ENCODE measurements at places on chromosomes 1 and 21.
A peak's percentile ranks its signal among the peaks of the same experiment; 100 is the strongest.

DNA sequence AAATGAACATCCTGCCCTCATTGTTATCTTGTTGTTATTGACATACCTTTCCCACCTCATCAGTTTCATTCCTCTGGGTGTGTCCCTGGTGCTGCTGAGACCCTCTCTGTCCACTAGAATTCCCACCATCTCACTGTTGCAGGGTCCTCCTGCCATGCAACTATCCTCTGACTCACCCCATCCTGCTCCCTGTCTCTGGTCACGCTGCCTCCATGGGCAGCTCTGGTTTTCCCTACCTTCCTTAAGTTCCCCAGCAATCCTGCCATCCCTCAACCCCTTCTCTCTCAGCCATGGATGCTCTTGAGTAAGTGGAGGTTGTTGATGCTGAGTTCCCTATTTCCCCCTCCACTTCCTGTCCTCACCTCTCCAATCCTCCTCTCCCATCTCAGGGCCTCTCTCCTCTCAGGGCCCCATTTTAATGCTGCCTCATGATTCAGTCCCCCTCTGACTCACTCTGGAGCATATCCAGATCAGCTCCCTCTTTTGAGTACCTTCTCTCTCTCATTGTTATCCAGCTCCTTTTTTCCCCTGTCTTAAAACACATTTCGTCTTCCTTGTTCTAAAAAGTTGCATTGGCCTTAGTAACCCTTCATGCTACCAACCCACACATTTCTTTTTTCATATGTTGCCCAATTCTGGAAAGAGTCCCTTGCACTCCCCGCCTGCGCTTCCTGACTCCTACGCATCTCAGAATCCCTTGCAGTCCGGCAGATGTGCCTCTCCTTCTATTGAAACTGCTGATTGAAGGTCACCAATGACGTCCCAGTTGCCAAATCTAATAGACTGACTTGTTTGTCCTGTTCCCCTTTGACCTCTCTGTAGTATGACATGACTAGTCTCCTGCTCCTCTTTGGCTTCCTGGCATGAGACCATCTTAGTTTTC, 92.0 kb downstream of the CNIH3 start:
- peak; percentile 34 for DNase-seq

GRCh38 chr1:172269084-172269483, 151.4 kb upstream of the C1orf105 start:
- no peak for DNase-seq

- no peak for DNase-seq
Measured at GRCh38 chr1:57623039-57623790, 199.4 kb upstream of the DAB1 start.

GRCh38 chr1:220761688-220762427, 13.7 kb downstream of the MTARC2 start:
- DNase-seq, result no peak

DNA sequence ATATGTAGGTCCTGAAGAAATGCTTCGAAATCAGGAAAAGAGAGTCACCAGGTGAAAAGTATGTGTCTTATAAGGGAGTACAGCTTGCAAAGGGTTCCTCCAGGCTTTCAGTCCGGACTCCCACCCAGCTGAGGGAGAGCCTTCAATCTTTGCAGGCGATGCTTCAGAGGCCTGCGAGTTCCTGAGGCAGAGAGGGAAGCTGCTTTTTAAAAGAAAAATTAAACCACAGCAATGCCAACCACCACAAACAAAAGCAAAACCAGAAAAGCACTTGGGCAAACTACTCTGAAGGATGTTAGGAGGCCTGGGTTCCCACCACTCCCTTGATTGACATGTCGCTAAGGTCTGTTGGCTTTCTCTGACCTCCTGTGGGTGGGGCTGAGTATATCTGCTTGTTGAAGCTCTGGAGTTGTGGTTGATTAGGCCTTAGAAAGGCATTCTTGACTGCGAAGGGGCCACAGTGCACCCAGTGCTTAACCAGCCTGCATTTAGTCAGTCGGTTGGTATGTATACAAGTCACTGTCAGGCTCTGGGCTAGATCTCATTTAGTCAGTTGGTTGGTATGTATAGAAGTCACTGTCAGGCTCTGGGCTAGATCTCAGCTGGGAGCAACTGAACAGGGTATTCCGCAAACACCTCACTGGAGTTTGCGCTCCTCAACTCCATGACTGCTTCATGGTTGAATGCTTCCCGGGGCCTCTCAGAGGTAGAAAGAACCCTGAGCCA, 1.2 kb downstream of the NIPAL3 start:
- DNase-seq, result peak; percentile 98

GRCh38 chr1:9836632-9836960, 12.8 kb upstream of the CLSTN1 start:
- no peak for DNase-seq

- no peak for DNase-seq
Measured at GRCh38 chr1:239593527-239593926, 207.2 kb downstream of the CHRM3 start.

- no peak for DNase-seq
Measured at GRCh38 chr1:46131093-46131492, 1.3 kb downstream of the PIK3R3 start.

GRCh38 chr21:15018382-15018781, 46.4 kb downstream of the NRIP1 start:
- no peak for DNase-seq

- no peak for DNase-seq
Measured at GRCh38 chr1:213772128-213773063, 215.4 kb upstream of the PROX1 start.

DNA sequence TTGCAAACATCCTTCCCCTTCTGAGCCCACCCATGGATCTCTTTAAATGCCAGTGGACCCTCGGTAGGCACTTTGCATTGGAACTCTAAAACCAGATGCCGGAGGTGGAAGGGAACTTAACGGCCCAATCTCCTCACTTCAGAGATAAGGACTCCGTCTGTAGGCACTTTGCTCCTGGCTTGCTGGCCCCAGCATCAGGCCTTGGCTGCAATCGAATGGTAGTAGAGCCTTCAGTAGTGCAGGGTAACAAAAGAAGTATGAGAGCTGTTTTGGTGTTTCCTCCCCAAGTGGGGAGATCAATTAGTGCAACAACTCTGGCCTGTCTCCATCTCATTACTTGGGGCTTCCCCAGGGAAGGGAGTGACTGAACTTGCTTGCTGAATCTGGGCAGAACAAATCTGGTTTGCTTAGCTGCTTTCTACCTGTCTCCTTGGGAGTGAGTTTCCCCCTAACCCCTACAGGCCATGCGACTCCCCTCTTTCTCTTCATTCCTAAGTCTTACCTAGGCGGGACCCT, 70.8 kb downstream of the TENT5C start:
- DNase-seq, result no peak

DNA sequence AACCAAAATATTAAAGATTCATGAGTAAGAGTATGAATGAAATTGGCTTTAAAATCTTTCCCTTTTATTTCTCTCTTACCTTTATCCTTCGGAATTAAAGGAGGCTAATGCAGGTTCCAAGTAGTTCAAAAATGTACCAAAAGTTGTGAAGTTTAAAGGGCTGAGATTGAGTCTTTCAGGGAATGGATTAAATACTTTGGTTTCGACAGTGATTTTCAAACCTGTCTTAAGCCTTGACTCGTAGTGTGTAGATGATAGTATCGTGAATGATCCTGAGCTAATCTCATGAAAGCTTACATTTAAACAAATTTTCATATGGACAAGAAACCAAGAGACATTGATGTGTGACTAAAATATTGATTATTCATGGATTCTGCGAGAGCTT, 66.9 kb downstream of the DYRK1A start:
- DNase-seq, result no peak

DNA sequence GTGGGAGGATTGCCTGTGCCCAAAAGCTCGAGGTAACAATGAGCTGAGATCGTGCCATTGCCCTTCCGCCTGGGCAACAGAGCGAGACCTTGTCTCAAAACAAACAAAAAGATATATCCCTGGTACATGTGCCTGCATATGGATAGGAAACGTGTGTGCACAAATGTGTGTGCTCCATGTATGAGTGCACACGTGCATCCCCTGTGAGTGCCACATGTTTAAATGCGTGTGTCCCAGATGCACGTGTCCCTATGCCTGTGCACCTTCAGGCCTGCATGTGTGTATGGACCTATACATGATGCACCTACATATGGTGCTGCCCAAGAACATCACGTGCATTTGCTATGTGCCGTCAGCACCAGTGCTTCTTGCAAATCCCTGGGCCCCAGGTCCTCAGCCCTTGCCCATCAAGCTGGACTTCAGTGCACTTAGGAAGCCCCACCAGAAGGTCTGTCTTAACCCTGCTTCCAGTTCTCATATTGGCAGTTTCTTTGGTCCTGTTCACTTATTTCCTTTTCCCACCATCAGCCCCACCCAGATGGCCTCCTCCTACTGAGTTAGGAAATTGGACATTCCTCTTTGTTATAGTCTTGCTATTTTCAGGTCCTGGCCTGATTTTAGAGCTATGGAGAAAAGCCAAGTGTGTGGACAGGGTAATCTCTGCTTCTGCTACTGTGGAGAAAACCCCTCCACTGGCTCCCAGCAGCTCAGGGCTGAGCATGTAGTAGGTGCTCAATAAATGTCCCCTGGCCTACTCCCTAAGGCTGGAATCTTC, 15.4 kb downstream of the TIE1 start:
- DNase-seq, result no peak

- no peak for DNase-seq
Measured at GRCh38 chr21:14881863-14882499, 182.8 kb downstream of the NRIP1 start.

DNA sequence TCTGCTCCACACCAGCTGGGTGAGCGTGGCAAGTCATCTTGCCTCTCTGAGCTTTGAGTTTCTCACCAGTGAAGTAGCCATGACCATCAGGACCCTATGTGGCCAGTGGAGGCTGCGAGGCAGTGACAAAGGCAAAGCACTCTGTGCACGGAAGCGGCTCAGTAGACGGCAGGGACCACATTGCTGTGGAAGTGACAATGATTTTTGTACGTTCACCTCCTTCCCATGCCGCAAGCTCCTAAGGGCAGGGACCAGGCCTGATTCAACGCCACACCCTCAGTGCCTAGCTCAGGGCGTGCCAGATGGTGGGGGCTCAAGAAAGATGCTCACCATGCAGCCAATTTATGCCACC, 210.5 kb downstream of the MATN1 start:
- no peak for DNase-seq

- no peak for DNase-seq
Measured at GRCh38 chr1:4023678-4024077, 123.6 kb upstream of the C1orf174 start.

DNA sequence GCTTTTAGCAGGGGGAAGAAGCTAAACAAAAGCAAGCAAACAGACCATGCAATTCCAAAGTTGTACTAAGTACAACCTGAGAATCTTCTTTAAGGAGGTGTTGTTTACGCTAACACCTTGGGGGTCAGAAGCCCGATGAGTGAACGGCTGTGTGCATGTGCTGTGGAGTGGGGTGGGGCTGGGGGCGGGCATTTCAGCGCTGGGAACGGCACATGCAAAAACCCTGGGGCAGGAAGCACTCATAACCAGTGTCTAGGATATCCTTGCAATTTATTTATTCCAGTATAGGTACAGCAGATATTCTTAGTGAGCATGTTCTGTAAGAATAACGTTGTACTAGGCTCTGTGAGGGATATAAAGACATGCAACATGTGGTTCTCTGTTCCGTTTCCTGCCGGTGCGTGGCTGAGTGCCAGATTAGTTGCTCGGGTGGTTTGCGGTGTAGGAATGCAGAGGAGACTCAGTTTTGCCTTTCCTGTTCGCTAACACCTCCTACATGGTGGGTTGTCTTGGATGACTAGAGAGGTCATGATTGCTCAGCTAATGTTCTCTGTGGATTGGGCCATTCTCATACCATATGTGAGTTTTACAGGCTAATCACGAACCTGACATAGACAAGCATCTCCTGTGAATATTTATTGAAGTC, 3.7 kb downstream of the FASLG start:
- peak; percentile 26 for DNase-seq

DNA sequence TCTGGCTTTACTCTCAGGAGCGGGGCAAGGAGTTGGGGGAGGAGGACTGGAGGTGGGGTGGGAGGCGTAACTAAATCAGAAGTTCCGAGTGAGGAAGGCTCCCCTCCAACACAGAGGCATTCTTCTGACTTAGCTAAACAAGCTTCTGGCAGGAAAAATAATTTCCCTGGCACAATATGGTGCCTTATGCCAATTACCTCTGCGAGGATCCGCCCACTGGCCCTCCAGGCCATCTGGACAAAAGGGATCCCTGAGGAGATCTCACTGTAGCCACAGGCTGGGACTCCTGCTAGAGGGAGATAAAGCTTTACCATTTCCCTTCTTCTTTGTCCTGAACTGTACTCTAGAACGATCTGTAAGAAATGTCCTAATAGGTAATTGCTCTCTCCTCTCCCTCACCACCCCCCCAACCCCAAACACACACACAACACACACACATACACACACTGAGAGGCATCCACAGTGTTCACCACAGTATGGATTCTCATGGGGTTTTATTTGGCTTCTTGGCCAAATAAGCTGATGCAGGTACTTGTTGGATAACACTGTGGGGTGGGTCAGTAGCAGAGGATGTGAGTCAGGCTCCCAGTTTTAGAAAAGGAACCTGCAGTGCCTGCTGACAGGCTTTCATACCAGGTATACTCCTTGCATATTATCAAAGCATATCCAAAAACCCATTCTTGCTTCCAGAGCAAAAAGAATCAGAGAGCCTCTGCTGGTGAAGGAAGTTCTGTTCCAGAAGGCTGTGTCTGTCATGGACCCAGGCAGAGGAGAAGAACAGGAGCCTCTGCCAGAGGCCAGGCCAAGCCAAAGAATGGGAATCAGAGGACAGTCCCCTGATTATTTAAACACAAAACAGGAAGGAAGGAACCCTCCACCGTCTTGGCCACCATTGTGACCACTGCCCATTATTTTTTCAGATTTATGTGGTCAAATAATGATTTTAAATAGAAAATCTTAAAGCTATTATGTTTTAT, 169.1 kb downstream of the C1orf21 start:
- no peak for DNase-seq

DNA sequence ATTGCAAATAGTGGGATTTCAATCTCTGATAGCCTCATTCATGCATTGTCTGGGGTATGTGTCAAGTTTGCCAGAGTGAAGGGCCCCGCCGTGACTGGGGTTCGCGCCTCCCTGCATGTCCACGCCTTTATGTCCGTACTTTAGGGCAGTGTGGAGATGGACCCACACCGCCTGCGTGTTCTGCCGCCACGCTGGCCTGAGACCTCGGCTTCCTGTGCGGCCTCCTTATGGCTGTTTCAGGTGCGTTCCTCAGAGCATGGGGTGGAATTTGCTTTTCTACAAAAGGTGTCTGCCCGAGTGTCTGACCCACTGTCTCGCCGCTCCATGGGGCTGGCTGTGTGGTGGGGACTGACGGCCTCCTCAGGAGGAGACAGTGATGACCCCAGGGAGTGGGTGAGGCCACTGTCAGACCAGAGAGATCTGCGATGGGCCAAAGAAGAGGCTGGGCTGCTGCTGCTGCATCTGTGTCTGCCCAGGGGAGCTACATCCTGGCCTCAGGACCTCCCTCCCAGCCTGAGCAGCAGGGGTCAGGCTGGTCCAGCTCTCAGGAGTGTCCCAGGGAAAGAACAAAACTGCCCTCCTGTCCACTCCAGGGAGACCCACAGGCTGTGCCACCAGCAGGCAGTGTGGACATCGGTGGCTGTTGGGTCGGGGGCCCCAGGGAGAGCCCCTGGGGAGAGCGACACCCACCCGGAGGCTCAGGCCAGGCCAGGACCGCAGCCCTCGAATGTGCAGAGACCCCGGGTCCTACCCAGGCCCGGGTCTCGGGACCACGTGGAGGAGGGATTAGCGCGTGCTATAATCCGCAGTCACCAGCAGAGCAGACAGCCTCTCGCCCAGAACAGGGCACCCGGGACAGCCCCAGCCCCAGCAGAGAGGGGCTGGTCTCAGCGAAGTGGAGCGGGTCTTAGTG, 9.8 kb upstream of the SLC19A1 start:
- DNase-seq, result no peak
